Cardiac septum (tissue), 1 donor: ENCODE measurements at places on chromosomes 1 and 21. TPM values are rescaled to one million over a fixed set of nuclear protein-coding genes. Genes with fewer than 3 reads are reported as not detected.

The NOS1AP gene
- total RNA-seq: 2.0 TPM

The REG4 gene
- not detected for total RNA-seq

The IFFO2 gene
- 4.6 TPM for total RNA-seq

The RALGPS2 gene
- total RNA-seq: 5.1 TPM

The TRIM45 gene
- total RNA-seq: 8.9 TPM
